Fibroblast of villous mesenchyme (primary cell): ENCODE measurements at places on chromosomes 1 and 21. TPM values are rescaled to one million over a fixed set of nuclear protein-coding genes. Genes with fewer than 3 reads are reported as not detected.
A peak's percentile ranks its signal among the peaks of the same experiment; 100 is the strongest.

The PMVK gene
- total RNA-seq: 6.4 and 8.2 TPM in 2 replicates

DNA sequence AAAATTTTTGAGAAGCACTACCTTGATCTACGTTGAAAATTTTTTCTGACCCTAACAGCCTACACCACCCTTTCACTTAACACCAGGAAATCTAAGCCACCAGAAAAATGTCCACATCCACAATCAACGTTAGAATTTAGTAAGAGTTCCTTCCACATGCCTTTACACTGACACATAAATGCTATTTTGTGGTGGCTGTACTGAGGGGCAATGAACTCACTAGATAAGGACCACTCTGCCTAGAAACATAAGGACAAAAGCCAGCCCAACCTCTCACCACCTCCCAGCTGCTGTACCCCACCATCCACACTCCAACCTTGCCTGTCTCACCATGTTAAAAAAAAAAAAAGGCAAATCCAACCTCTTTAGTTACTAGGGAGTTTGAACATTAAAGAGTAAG, 29.8 kb downstream of the PARP1 start:
- DNase-seq: no peak

- peak; percentile 99 for DNase-seq
Observed at GRCh38 chr1:184296466-184297243, 90.2 kb upstream of the C1orf21 start.

- no peak for DNase-seq
Observed at GRCh38 chr1:213899413-213899812, 88.4 kb upstream of the PROX1 start.

DNA sequence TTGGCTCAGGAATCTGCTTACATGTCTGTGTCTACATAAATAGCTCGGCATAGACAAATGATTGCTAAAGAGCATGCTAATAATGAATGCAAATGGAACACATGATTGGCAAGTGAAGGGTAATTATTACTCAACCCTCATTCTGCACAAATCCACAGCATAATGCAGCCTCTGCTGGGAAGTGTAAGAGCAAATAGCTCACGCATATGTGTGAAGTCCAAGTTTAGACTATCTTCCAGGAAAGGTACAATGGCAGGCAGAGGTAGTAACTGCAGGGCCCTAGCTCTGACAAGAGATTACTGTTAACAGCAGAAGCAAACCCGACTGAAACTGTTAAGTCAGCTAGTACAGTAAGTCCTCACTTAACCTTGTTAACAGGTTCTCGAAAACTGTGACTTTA, 7.0 kb upstream of the IL6R start:
- no peak for DNase-seq

The LCE1B gene
- not detected in 2 replicates for total RNA-seq

- DNase-seq: no peak
Observed at GRCh38 chr1:180003026-180003695, 48.6 kb downstream of the CEP350 start.

DNA sequence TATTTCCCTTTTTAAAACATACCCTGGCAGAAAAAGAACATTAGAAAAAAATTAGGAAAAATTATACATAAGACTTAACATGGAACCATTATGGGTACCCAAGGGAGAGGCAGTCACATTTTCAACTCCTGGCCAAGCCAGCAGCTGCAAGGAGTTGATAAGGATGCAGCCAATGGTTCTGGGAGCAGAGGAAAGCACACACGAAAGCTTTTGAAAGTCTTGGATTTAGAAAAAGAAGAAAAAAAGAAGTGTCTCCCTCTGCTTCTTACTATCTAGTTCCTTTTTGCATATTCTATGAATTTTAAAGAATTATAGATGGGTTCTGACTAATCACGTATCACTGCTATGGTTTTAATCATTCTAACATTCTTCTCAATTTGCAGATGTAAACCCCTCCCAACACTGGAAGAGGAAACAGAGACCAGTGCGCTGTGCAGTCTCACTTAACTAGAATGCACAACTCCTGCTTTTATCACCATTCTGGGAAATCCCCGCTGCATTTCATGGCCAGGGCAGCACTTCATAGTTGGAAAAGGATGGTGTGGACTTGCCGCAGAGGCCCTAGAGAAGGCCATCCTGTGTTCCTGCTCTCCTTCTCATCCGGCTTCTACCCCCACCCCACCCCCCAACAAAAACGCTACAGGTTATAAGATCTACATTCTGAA, 2.7 kb upstream of the CD58 start:
- no peak for DNase-seq

DNA sequence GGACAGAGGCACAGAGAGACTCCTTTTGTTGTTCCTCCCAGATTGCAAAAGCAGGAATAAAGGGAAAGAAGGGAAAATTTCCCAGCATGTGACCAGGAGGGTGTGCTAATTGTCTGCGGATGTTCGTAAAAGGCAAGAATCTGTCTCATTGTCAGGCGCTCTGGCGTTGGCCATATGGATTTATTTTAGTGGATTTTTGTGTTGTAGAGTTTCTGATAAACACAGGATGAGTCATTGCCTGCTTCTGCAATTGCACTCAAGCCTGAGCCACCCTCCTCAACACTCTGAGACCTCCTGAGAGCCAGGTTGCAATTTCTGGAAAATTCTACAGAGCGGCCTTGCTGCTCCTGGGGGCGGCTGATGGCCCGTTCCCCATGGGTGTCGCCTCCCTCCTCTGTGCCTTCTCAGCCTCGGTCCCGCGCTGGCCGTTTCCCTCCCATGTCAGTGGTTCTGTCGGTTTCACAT, 227.7 kb downstream of the KAZN start:
- peak; percentile 94 for DNase-seq

- no peak for DNase-seq
Observed at GRCh38 chr1:67689267-67690017, 4.4 kb downstream of the GADD45A start.

DNA sequence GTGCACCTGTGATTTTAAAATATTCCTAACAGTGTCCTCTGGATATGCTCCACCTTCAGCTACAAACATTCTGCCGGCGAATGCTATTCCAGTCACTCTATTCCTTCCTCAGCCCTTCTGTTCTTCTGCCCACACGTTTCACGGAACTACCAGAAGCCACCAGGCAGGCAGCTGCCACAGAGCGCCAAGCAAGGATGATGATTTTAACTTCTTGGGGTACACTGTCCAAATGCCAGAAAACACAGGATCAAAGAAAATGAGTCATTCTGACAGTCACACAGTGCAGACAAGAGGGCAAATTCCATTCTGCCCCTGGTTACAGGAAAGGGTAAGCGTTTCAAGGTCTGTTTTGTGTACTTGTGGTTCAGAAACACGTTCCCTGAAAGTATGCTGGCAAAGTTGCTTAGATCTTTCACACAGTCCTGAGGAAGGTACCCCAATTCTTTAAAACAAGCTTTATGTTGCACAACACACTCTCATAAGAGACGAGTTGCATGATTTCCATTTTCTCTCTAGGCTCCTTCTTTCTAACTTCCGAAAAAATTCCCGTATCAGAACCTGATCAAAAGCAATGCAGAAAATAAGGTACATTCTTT, 508.3 kb upstream of the PKN2 start:
- peak; percentile 3 for DNase-seq

DNA sequence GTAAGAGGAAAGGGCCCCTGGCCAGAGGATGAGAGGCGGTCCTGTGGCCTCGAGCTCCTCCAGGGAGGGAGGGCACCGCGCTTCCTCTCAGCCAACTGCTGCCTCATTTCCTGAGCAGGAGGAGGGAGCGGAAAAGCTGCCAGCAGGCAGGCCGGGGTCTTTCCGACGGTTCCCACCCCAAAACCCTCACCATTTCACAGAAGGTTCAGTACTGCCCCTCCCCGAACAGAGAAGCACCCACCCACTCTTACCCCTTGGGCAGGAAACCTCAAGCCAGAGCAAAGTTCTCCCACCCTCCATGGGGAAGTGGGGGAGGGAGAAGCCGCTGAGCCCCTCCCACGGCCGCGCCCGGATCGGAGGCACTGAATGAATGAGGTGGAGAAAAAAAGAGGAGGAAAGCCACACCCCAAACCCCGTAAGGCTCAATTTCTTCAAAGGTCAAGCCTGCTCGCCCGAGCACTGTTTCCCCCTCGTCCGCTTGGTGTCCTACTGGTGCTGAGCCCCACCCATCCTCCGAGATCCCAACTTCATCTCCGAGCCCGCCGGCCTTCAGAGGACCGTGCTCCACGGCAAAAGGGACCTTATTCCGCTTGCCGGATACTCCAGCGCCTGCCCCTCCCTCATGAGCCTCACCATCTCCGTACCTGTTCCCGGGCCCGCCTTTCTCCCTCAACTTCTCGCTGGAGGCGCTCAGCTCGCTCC, 9.4 kb downstream of the TPM3 start:
- DNase-seq: peak; percentile 85

The LRRC53 gene
- total RNA-seq: not detected in 2 replicates

GRCh38 chr1:212042436-212042835, 6.9 kb downstream of the DTL start:
- DNase-seq: no peak

The RORC gene
- total RNA-seq: under 0.01 TPM in 1 of 2 replicates, not detected in the other

DNA sequence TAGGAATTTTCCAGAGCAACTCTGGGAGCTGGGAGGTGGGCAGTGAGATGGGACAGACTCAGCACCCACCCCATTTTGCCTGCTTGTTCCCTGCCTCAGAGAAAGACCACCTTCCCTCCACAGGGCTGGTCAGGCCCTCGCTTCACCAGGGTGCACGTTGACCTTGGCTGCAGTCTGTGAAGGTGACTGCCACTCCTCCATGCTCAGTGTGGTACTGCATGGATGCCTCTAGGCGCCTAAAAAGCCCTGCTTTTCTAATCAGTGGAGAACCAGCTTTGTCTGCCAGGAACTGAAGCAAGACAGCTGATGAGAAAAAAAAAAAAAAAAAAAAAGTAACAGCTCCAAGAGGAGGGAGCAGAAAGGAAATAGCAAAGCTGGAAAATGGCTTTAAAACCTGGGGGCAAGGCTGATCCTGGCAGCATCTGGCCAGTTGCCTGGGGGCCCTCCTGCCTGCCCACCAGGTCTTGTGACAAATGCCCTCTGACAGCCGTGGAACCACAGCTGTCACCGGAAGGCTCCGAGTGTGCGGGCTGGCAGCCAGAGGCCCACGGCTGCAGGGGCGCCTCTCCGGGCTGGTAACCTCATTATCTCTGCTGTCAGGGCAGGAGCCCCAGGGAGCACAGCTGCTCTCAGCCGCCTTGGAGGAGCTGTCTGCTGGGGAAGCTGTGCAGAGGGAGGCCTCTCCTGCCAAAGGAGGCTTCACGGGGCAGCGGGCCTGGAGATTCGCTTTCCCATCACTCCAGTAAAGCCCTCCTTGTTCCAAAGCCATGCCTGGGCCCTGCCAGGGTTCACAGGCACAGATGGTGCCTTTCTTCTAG, 13.7 kb downstream of the KIAA1614 start:
- peak; percentile 57 for DNase-seq

GRCh38 chr1:47465605-47466004, 27.8 kb downstream of the FOXD2 start:
- DNase-seq: no peak

DNA sequence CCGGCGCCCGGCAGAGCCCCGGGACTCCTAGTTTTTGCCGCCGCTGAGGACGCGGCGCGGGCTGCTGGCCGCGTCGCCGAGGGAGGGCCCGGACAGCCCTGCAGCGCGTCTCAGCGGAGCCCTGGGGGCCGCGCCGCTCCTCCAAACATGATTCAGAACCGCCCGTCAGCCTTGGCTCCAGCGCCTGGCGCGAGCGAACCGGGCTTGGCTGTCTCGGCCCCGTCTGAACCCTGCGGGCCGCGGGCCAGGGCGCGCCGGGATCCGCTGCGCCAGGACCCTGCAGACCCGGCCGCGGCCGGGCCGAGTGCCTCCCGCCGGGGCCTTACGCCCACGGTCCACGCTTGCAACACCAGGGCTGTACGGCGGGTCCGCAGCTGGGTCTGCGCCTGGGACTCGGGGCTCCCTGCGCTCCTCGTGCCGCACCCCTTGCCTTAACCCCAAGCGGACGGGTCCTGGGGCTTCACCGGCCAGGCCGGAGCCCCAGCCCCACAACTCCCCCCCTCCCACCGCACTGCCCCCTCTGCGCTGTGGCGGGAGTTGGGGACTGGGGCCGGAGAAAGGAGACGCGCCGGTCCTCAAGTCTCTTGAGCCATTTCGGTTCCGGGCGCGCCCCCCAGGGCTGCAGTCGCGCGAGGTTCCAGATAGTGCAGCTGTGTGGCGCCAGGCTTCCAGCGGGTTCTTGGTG, 48.4 kb upstream of the CD34 start:
- peak; percentile 47 for DNase-seq

DNA sequence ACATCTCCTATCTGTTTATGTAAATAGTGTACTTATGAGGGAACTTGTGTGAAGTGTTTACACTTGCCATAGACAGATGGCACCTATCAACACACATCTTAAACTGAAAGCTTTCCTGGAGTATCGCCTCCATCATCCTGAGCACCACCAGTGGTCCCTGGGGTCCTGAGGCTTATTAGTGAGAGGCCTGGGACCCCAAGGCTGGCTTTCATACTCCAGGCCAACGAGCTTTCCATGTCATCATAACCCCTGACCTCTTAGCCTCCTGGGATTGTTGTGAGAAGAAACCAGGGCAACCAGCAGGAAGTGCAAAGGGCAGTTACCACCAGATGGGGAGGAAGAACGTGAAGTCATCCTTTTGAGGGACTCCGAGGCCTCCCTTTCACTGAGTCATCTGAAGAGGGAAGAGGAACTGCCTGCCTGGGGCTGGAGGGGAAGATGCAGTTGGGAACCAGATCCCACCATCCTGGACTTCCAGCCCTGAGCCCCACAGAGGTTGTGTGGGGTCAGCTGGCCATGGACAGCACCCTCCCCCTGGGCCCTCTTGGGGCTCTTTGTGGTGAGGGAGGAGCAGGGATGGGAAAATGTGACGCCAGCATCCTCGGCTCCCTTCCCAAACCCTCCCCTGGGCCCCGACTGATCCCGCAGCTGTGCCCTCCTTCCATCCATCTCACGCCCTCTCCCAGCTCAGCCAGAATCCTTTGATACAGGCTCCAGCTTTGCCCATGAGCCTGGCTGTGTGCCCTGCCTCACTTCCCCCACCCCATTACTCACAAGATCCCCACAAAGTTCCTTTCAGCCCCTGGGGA, 5.8 kb downstream of the INKA2 start:
- DNase-seq: peak; percentile 93

DNA sequence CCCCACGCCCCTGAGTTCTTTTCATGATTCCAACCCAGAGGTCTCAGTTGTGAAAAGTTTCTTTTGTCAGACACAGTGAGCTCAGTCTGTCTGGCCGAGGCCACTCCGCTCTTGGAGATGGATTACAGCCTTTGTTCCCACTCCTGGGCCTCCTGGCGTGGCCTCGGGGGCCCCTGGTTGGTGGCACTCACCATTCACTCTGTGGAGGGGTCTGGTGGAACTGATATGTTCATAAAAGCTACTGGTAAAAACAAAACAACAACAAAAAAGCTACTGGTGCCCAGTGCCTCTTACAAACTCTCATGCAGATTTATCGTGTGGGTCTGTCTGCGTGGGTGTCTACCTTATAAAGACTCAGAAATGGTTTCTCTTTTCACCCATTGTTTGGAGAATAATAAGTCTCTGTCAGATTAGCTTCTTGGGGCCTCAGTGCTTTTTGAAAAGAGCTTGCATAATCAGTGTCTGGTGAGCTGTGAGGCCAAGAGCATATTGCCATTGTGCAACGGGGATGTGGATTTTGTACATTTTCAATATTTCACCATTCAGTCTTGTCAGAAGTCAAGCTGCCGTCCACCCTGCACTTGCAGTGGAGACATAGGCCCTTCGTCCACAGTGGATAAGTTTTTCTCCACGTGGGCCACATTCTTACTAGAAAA, 86.7 kb downstream of the GALNT2 start:
- peak; percentile 95 for DNase-seq
